Right renal cortex interstitium (tissue), 3 donors: ENCODE measurements at places on chromosomes 4 and X. TPM values are rescaled to one million over a fixed set of nuclear protein-coding genes. Genes with fewer than 3 reads are reported as not detected.
A peak's percentile ranks its signal among the peaks of the same experiment; 100 is the strongest.

CLIC2 gene
- 3.8 TPM for polyA plus RNA-seq

DNA sequence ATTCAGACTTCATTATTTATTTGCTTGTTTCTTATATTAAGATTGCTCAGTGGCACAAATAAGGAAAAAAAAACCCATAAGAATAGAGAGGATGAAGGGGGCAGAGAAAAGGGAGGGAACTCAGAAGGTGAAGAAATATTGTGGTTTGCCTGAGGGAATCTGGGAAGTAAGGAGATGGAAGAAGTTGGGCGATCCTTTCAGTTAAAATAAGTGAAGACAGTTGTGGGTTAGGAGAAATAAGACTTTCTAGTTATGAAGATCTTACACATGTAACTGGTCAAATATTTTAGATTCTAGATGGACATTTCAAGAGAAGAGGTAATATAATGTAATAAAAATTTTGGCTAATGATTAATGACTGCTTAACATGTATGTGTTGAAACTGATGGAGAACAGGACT lies 138.7 kb upstream of the LIMCH1 start:
- DNase-seq, result no peak

- DNase-seq, result no peak
Measured at GRCh38 chrX:11407331-11408108, 114.3 kb downstream of the AMELX start.

GRCh38 chrX:77450996-77451395 lies 3.8 kb downstream of the FGF16 start:
- no peak for DNase-seq

GRCh38 chr4:181550381-181550780 lies 692.8 kb upstream of the TENM3 start:
- no peak for DNase-seq

GRCh38 chrX:39309721-39310152 lies 508.5 kb downstream of the MID1IP1 start:
- DNase-seq, result peak; percentile 30
